Putamen (tissue), 1 donor: ENCODE measurements at places on chromosomes 7 and 10.

- no peak for DNase-seq
These were observed 410.6 kb downstream of the KCNMA1 start for GRCh38 chr10:77226853-77227565.

DNA sequence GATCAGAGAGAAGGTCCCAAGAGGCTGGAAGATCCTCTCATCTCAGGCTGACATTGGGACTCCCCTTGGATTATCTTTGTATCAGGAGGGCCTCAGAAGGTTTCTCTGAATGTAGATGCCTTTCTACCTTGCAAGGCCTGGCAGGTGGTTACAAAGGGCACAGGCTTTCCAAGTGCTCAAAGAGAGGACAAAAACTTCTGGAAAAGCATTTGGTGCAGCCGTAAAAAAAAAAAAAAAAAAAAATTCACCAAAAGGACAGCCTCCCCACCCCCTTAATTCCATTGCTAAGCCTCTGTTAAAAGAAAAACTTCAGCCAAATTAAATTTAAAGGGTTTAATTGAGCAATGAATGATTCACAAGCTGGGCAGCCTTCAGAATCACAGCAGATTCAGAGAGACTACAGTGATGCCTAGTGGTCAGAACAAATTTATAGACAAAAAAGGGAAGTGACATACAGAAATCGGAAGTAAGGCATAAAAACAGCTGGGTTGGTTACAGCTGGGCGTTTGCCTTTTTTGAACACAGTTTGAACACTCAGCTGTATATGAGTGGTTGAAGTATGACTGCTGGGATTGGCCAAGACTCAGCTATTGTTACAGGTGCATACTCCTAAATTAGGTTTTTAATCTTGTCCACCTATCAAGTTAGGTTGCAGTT is 42.5 kb upstream of the LRGUK start:
- peak; percentile 7 for DNase-seq

DNA sequence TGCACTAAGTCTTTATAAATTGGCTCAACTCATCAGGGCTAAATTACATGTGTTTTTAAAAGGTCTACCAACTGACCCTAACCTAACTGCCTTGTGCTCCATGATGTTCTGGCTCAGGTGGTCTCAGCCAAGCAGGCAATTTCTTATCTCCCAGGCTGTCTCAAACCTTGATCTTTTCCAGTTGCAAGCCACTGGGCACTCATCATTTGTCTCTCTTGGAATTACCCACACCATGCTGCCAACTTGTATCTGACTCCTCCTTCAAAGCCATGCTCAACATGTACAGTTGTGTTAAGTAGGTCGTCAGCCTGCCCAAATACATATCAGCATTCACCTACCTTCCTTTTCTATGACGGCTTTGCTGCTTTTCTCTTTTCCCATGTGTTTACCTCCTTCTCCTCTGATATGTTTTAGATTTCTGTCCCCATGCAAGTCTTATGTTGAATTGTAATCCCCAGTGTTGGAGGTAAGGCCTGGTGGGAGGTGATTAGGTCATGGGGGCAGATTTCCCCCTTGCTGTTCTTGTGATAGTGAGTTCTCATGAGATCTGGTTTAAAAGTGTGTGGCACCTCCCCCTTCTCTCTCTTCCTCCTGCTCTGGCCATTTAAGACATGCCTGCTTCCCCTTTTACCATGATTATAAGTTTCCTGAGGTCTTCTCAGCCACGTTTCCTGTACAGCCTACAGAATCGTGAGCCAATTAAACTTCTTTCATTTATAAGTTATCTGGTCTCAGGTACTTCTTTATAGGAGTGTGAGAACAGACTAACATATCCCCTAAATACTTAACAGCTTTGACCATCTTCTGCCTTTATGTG is 130.0 kb downstream of the ELAPOR2 start:
- DNase-seq = no peak

DNA sequence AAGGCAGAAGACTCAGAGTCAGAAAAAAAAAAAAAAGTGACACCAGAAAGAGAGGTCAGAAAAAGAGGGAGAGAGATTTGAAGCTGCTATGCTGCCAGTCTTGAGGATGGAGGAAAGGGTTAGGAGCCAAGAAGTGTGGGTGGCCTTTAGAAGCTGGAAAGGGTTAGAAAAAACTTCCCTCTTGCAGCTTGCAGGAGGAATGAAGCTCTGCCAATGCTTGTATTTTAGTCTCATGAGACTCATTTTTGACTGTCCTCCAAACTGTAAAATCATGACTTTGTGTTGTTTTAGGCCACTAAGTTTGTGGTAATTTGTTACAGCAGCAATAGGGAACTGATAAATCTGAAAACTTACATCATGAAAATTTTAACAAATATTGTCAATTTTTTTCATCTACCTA is 127.7 kb upstream of the NOBOX start:
- no peak for DNase-seq

DNA sequence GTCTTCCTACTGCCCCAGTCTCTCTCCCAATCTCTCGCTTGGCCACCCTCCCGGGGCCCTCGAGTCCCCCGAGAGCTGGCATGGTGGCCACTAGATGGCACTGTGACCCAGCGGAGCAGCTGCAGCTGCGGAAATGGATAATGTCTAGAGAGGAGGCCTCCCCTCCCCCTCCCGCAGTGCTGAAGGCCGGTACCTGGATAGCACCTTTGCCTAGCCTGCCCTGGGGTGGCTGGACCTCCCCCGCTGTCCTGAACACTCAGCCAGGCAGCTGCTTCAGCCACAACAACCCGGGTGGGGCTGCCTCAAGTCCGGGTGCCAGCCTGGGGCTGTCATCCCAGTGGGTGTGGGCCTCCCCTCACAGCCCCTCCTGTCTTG is 65.2 kb downstream of the GOLGA7B start:
- peak; percentile 73 for DNase-seq

- DNase-seq = no peak
These were observed 53.1 kb upstream of the ZNF273 start for GRCh38 chr7:64849924-64850499.

DNA sequence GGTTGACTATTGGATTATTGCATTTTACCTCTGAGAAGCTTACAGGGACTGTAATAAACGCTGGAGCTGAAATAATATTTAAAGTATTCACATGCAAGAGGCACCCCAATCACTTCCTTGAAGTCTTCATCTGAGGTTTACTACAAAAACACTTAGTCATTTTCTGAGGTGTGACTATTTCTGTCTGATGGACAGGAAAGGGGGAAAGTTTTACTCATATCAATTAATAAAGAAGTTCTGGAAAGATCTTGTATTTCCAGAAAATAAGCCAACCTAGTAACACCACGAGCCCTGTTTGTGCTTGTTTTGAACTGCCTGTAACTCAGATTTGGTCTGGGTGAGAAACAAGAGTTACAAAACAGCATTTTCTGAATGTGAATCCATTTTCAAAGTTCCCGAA is 63.9 kb upstream of the PRKCQ start:
- no peak for DNase-seq

DNA sequence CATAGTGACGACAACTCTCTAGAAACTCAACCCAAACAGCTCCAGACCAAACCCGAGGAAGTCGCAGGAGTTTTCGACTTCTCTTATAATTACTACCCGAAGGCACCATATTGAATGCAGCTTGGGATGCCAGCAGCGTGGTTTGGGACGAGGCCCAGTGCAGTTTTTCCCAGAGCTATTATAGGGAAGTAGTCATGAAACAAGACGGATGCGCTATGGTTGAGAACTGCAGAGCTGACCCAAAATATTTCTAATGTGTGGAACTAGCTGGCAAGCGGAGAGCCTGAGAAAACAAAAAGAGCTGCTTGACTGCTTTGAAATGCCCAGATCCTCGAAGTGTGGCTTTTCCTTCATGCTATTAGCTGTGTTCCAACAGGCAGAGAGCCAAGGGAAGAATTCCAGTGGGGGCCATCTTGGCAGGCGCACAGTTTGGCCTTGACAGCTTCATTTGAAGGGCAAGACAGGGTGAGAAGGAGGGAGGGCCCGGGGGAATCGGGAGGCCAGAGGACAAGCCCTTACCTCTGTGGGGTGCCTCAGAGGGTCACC is 122.7 kb downstream of the CUL2 start:
- peak; percentile 27 for DNase-seq

DNA sequence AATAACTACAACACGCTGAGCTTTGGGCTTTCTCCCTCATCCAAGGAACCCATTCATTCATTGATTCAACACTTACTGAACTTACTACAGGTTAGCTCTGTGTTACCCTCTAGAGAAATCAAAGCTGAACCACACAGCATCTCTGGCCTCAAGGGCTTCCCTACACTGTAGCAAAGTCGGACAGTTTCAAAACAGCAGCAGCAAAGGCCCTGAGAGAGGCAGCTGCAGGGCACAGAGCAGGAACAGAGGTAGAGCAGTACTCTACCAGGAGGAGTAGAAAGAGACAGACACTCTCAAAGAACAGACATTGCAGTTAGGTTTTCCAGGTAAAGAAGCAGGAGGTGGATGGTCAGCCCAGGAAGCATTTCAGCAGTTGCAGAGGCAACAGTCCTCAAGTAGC is 16.1 kb downstream of the DOCK4 start:
- DNase-seq = no peak

- no peak for DNase-seq
These were observed 9.3 kb downstream of the PLAC9 start for GRCh38 chr10:80141696-80142460.

DNA sequence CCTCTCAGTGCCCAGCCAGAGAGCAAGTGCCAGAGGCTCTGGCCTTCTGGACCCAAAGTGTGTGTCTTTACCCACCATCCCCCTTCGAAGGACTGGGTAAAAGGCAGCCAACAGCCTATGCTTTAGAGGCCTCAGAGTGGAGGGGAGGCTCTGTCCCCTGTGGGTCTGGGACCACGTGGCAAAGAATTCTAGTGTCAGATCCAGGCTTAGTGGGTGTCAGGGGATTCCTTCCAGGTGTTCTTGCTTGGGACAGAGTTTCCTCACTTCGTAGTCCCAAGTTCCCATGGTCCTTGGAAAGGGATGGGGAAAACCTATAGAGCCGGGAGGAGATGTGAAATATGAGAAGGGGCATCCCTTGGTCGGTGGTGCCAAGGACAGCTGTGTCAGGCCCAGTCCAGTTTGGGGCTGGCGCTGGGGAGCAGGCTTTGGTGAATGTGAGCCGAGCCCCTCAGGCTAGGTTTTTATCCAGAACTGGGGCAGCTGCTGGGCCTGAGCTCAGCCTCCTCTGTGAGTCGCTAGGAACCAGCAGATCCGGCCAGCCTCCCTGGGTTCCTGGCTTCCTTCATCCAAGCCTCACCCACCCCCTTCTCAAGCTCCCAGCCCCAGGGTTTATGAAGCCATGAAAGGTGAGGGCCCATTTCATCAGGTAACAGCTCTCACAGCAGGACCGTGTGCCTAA is 71.2 kb downstream of the C10orf105 start:
- no peak for DNase-seq

DNA sequence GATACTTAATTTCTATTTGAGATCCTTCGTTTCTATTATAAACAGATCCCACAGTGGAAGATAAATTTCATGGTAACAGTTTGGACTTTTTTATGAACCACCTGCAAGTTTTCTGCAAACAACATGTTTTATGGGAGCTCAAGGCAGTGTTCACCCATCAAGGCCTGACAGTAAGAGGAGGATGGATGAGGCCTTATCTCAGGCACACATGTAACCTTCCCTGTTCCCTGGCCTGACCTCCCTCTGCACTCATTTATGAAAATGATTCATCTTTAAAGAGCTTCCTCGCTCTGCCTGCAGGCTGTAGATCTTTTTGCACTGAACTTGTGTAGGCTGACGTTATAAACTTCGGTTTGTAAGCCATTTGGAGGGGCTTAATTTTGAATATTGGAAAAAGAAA is 500.1 kb downstream of the GATA3 start:
- DNase-seq = no peak

- no peak for DNase-seq
These were observed 181.9 kb upstream of the MKLN1 start for GRCh38 chr7:131145770-131146169.

GRCh38 chr10:90965720-90966119 is 44.8 kb upstream of the ANKRD1 start:
- DNase-seq = no peak

GRCh38 chr7:38746438-38746837 is 115.3 kb upstream of the AMPH start:
- no peak for DNase-seq

DNA sequence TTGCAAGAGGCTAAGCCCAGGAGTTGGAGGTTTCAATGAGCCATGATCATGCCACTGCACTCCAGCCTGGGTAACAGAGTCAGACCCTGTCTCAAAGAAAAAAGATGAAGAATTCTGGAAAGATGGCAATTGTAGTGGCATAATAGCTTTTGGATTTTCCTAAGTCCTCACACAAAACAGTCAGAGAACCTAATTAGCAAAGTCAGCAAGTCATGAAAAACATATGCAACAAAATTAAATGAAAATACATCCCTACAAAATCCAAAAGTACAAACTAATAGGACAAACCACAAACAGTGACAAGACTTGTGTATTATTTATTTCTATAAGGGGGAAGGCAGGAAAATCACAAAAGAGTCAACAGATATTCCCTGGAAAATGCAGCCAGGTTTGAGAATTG is 362.3 kb upstream of the PLXDC2 start:
- no peak for DNase-seq

DNA sequence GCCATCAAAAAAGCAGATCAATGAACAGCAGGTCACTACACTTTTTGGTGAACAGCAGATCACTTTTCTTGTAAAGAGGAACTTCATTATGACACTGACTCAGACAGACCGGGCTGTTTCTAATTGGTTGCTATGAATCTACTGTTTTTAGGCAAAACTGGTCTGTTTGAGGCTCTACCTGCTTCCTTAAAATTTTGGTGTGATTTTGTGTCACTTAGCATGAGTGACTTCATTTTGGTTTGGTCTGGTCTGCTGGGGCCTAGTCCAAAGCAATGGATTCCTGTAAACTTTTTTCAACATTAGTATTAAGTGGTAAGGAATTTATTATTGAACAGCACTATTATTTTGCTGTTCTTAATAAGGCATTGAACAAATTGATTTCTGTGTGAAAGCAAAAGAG is 41.8 kb upstream of the C10orf71 start:
- no peak for DNase-seq

DNA sequence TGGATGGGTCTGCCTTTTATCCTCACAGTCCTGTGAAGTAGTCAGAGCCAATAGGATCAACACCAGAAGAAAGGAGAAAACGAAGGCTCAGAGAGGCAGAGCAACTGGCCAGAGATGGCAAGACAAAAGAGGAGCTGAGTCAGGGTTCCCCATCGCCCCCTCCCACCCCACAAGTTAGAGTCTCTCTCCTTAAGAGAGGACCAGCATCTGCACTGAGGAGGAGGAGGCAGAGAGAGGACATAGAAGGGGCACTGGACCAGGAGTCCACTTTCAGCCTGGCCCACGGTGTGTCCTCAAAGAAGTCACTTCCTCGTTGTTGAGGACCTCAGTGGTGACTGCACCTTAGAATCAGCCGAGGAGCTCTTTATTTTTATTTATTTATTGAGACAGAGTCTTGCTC is 11.6 kb downstream of the SPOCK2 start:
- no peak for DNase-seq

DNA sequence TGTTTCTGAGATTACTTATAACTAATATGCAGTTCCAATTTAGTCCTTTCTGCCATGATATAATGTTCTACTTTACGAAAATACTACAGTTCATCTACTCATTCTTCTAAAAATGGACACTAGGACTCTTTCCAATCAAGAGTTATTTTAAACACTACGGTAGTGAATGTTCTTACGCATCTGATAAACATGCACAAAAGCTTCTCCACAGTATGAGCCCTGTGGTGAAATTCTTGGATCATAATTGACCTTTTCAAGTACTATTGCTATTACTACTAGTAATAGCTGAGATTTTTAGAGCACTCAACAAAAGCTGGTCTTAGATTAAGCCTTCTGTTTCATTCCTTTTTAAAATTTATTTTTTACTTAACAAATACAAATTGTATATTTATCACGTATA is 106.4 kb downstream of the CH25H start:
- DNase-seq = no peak

- no peak for DNase-seq
These were observed 26.9 kb upstream of the MKLN1 start for GRCh38 chr7:131300572-131301466.

GRCh38 chr10:11725912-11726311 is 16.3 kb upstream of the ECHDC3 start:
- DNase-seq = no peak
